ENCODE measurements at places on chromosomes 2 and 18. TPM values are rescaled to one million over a fixed set of nuclear protein-coding genes. Genes with fewer than 3 reads are reported as not detected.

DNA sequence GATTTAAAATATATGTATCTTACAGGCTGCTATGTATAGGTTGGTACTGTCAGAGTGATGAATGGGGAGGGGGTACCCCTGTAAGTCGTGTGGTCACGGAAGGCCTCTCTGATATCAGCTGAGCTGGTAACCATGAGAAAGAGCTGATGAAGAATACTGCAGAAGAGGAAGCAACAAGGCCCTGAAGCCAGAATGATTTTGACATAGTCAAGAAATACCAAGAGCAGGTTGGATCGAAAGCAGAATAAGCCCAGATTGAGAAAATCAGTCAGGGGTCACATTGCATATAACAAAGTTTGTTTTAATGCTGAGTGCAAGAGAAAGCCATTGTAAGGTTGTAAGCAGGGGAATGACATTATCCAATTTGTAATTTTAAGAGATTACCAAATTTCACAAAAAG is 57.3 kb downstream of the UNC50 start:
- no peak for DNase-seq

The CYP26B1 gene
- not detected for total RNA-seq

DNA sequence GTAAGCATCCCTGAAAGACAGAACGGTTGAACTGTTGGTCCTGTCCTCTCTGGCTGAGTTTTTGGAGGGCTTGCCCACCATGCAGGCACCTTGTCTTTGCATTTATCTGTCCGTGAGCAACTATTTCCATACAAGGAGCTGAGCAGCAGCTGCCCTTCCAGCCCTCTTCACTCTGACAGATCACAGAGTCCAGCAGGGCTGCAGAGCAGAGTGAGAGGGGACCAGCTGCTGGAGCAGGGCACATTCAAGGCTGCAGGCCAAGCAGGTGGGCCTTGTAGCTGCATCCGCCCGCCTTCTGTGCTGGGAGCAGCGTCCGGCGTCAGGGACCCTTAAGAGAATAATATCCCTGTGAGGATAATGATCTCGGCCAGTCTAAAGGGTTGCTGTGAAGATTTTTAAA is 9.5 kb downstream of the SMYD1 start:
- DNase-seq = no peak

The ZNF892 gene
- 3.2 TPM for total RNA-seq

Data from activated CD4-positive, alpha-beta T cell treated with anti-CD3 and anti-CD28 coated beads for 36 hours (primary cell).